ENCODE measurements at places on chromosomes 2 and 18. TPM values are rescaled to one million over a fixed set of nuclear protein-coding genes. Genes with fewer than 3 reads are reported as not detected.

Gene PARD3B
- 6.2 TPM for total RNA-seq

Gene ATP8B1
- 210 TPM for total RNA-seq

Gene RAMP1
- 14.9 TPM for total RNA-seq

Gene CHRNA1
- total RNA-seq, result 0.13 TPM

Gene TTN
- 5.6 TPM for total RNA-seq

Data from aortic smooth muscle cell (primary cell).